ENCODE measurements at places on chromosomes 7 and 10.

DNA sequence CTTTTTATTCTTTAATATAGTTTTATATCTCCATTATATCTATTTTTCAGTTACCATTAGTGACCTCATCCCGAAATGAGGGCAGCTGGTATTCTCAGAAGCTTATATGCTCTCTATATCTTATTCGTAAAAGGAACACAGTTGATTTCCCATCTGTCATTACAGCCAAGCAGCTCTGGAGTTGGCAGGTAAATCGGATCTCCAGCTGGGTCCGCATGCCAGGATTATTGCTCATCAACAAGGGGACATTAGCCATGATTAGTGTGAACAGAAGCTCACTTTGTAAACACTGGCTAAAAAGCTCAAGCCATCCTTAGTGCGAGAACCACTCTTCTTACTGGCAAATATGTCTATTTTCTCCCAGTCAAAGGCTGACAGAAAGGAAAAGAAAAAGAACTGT, 180.3 kb downstream of the NPSR1 start:
- peak; percentile 81 for DNase-seq

- no peak for DNase-seq
Observed at GRCh38 chr7:100639995-100640516, 1.3 kb downstream of the TFR2 start.

GRCh38 chr7:16619979-16620408, 25.6 kb downstream of the ANKMY2 start:
- DNase-seq, result no peak

DNA sequence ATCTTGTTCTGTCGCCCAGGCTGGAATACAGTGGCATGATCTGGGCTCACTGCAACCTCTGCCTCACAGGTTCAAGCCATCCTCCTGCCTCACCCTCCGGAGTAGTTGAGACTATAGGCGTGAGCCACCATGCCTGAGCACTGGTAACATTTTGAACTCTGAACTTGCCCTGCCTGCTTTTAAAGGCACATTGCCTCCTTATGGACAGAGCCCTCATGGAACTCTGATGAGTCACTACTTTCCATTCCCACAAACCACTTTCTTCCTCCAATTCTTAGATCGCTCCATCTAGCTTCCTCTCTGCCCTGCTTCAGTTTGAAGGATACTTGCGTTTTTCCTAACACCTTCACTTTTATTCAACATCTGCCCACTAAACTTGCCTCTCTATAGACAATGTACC, 38.1 kb downstream of the PRPS1L1 start:
- DNase-seq, result no peak

Measured in NCI-H1092 treated with DMSO at 0.1 percent for 48 hours (cell line).